RWPE1 (cell line): ENCODE measurements at places on chromosomes 1 and 21.

DNA sequence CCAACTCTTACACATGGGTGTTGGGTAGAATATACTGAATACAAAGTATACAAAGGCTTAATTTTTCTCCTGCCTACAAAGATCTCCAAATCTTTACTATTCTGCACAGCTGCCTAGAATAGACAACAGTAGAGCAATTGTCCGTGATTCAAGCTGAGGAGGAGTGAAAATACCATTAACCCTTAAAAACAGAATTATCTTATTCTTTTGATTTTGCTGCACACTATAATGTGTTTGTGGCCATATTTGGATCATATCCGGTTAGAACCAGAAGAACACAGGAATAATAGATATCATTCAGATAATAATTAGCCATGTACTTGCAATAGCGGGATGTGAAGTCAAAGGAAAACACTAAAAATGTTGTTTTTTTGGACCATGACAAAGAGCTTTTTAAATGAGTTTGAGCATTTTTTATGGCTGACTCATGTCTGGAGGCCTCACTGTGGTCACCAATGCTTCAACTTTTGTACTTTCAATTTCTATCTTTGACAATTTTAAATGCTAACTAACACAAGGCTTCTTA, 197.6 kb upstream of the FOXD3 start:
- DNase-seq: peak; percentile 8

DNA sequence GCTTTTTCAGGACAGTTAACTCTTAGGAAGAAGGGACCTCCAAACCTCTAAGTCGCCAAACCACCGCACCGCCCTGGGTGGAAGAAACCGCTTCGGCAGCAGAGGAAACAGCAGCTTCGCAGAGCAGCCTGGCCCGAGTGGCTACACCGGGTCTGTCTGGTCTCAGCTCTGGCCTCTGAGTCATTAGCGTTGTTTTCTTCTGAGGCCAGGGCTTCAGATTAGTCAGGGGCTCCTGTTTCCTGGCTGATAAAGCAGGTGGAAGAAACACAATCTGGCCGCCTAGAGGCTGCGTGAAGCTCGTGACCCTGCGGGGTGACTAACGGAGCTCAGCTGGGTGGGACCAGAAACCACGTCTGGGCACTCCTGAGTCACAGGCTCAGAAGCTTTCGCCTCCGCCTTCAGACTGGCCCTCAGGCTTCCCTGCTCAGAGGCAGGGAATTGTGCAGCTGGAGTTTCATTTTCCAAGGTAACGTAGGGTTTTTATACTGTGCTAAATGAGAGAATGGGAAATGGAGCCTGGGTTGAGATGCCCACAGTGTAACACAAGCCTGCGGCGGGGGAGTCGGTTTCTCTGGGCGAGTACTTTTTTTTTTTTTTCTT, 44.9 kb downstream of the CHAF1B start:
- DNase-seq: peak; percentile 98

GRCh38 chr1:61461406-61462384, 263.2 kb downstream of the TM2D1 start:
- no peak for DNase-seq

DNA sequence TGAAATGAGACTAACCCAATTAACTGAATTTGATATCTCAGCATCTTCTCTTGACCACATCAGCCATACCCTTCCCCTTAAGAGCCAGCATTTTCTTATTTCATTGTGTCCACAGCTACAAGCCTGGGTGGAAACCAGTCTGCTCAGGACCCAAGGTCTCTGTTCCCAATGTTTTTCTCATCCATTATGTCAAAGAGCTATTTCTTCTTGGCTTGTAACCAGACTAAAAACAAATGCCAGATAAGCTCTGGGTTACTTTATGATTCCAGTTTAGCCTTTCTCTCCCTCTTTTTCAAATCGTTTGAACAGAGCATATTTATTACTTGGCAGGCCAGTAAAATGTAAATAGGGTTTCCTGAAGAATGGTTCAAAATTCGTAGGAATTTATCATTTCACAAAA, 109.3 kb upstream of the SPATA6 start:
- DNase-seq: no peak

DNA sequence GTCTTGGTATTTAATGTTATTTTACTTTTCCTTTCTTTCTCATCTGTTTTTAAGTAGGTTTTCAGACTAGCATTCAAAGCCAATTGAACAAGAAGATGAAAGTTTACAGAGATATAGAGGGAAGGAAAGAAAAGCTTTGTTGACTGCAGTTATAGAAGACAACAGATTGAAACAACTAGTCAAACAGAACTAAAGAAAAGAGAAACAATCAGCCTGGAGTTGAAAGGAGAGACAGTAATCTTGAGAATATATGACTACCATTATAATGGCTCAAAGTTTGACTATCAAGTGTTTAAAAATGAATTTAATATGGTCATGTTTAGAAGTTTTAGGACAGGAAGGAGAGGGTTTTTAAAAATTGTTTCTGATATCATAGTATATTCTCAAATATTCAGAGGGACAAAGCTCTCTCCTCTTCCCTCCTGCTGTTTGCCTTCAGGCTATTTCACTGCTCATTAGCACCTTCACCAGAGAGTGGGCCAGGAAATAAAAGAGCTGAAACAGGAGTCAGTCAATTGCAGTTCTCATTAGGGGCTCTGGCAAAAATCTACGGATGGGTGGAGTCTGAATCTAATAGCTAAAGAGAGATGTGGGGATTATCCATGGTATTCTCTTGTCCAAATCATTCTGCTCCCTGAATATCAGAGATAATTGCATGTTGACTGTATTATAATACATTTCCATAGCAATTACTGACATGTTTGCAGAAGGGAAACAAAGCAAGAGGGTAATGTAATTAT, 577.8 kb downstream of the BRINP3 start:
- no peak for DNase-seq

DNA sequence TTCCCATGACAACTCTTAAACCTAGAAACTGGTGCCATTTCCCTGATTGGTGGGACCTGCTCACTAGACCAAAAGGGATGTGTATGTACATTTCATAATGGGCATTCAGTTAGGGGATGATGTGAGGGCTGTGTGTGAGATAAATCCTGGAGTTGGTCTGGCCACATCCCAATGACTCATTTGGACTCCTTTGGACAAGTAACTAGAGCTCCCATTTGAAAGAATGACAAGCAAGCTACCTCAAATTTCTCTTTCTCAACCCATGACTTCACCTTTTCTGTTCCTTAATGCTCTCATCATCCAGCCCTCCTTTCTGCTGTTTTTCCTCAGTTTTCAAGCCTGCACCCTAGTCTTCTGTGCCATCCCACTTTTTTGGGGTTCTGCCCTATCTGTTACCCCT, 27.9 kb downstream of the EBNA1BP2 start:
- DNase-seq: peak; percentile 66

DNA sequence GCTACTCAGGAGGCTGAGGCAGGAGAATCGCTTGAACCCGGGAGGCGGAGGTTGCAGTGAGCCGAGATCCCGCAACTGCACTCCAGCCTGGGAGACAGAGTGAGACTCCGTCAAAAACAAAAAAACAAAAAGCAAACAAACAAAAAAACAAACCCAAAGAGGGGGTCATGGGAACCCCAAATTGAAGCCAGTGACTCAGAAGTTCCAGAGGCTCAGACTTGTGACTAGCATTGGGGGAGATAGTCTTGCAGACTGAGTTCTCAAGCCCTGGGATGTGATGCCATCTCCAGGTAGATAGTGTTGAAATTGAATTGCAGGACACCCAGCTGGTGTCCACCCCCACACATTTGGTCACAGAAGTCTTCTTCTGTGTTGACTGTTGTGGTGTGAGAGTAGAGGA, 24.9 kb upstream of the ENO1 start:
- no peak for DNase-seq

DNA sequence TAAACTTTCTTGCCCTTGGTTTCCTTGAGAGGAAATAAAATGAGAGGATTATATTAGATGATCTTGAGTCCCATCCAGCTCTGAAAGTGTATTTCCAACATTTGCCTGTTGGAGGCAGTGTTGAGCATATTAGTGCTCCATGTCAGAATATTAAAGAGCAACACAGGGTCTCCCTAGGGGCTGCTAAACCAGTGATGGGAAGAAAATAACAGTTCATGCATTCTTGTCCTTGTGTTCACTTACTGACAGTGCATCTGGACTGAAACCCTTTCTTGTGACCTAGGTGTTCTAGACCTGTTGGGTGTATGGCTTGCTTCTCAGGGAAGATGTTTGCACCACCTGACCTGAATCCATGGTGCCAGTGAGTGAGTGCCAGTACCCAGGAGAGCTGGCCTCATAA, 124.7 kb upstream of the KIAA0040 start:
- DNase-seq: no peak

DNA sequence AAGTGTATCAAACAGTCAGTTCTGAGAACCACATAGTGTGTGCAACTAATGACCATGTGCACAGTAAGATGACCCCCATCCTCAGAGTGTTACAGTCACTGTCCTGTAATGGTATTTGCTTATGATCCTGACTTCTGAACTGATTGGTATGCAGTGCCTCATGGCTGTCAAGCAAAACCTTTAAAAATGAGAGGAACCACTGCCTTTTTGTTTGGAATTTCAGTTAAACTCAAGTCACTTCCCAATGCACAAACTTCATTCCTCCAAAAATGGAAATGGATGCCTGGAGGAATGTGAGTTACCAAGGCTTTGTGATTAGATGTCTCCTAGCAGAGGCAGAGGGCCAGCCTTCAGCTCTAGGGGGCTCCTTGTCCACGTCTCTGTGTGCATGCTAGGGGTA, 10.5 kb downstream of the C1orf198 start:
- no peak for DNase-seq
